GM12864 (cell line): ENCODE measurements at places on chromosomes 11 and 22.
A peak's percentile ranks its signal among the peaks of the same experiment; 100 is the strongest.

DNA sequence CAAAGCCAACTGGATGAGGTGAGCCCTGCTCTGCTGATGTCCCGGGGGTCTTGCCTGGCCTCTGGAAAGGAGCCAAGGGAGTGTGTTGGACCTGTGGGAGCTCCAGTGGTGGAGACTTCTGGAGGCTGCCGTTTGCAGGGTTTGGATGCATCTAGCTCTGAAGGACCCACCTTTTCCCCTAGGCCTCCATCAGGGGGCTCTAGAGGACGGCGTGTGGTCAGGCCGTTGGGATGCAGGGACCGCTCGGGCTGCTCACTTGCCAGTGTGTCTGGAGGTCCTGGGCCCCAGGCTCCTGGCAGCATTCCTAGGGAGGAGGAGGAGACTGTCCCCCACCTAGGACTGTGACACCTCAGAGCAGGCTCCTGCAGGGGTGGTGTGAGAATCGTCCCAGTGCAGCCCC lies 58.3 kb downstream of the PRDM11 start:
- DNase-seq = no peak

DNA sequence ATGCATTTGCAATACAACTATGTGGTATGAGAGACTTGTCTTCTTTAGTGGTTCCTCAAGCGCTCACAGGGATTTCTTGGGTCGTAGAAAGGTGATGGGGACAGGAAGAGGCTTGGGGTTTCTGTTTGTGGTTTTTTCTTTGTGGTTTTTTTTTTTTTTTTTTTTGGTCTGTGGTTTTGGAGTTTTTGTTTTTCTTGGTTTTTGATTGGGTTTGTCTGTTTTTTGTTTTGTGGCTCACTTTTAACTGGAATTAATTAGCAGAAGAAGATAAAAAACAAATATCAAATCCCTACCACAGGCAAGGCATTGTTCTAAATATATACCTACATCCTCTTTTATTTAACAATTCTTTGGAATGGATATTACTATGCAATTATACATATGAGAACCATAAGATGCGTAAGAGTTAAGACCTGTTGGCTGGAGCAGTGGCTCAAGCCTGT lies 5.5 kb downstream of the TTC28 start:
- peak; percentile 58 for DNase-seq

- no peak for DNase-seq
Observed at GRCh38 chr22:28247667-28248363, 328.8 kb upstream of the PITPNB start.

DNA sequence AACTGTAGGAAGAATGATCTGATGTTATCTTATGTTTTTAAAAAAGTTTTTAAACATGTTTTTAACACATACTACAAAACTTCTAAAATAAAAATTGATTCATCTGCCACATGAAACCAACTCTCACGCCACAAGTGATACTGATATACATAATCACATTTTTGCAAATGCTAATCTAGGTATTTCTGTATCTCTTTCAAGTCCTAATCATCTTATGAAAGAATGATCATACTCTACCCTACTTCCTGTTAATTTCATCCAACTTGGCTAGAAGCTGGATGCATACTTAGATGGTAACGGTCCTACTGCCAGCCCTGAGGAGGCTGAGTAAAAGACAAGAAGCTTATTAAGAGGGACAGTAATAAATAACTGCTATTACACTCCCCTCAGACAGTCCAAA lies 19.2 kb downstream of the THAP12 start:
- no peak for DNase-seq

DNA sequence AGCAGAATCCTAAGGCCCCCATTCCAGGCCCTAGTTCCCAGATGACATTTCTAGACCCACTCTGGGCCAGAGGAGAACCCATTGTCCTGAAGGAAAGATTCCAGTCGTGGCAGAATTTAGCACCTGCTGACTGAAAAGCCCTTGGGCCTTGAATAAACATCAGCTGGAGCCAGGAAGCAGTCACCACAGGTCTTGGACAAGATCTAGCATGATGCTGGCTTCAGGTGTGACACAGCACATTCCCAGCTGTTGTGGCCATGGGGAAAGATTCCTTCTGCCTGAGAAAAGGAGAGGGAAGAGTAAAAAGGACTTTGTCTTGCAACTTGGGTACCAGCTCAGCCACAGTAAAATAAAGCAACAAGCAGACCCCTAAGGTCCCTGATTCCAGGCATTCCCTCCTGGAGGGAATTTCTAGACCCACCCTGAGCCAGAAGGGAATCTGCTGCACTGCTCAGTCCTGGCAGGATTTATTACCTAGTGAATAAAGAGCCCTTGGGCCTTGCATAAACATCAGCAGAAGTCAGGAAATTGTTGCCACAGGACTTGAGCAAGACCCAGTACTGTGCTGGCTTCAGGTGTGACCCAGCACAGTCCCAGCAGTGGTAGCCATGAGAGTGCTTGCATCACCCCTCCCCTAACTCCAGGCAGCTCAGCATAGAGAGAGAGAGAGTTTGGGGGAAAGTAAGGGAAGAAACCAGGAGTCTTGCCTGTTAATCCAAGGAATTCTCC lies 42.5 kb upstream of the PAMR1 start:
- DNase-seq = no peak
